ENCODE measurements at places on chromosomes 2 and 18.
A peak's percentile ranks its signal among the peaks of the same experiment; 100 is the strongest.

- DNase-seq = peak; percentile 36
These were observed 78.7 kb upstream of the RGPD5 start for GRCh38 chr2:109715313-109715805.

DNA sequence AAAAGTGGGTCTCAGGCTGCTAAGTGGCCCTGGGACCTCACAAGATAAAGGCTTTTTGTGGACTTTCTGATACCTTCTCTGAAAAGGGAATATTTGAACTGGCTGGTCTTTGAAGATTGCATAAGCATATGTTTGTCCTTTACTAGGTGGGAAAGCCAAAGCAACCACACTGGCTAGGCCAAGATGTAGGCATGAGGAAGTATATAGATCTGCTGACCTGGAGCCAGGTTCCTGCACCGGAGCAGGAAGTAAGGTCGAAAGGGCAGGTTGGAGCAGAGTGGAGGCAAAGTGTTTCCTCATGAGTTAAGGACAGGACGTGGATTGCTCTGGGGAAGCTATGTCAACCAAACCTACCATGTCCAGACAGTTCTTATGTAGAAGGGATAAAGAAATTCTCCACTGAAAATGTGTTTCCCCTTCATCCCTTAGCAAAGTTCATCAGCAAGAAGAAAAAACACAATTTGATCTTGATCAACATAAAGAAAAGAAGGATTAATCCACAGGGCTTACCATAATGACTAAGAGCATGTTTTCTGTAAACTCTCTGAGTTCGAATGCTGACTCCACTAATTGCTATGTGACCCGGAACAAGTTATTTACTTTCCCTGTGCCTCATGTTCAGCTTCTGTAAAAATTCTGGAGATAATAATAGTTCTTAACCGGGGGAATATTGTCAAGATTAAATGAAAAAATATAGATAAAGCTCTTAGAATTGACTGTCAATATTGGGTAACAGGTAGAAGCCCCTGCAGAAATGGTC is 156.1 kb upstream of the SRD5A2 start:
- no peak for DNase-seq

GRCh38 chr2:226514895-226515294 is 284.7 kb downstream of the IRS1 start:
- DNase-seq = no peak

DNA sequence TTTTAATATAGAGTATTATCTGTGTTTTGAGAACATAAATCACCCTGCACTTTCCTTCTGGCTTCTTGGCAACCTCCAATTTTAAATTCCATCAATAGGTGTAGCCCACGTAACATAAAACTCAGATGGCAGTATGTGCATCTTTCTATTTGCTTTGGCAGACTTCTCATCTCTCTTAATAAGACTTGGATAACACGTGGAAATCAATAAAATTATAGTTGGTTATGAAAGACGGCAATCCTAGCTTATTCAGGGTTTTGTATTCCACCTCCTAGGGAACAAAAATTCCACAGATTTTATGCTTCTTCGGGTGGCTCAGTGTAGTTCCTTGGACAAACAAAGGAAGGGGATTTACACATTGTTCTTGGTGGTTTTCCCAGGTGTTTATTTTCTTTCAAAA is 299.3 kb downstream of the RND3 start:
- no peak for DNase-seq

DNA sequence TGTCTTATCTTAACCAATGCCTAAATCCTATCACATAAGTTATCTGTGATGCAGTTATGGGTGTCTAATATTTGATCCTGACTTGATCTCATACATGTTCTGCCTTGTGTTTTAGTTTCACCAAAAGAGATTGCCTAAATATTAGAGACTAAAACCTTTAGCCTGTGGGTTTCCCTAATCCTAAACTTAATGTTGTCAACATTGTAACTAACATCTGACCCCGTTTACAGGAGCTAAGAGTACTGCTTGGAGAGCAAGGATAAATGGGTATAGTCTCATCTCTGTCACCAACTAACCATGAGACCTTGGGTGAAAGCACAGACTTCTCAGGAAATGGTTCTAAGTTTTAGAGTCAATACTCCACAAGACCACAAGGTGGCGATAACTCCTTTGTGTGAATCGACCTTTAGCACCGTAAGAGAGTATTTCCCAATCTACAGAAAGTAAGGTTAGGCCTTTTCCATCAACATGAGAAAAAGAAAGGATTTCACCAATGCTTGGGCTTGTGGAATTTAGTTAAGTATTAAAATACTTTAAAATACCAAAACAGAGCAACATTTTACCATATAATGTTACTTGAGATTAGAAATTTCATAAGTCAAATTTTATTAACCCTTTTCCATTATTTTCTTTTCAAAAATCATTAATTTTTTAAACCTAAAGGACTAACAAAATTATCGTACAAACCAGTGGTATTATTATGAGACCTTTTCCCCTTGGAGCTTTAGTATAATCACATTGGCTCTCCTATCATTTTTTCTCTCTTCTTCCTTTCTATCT is 60.5 kb downstream of the G6PC2 start:
- peak; percentile 26 for DNase-seq

GRCh38 chr18:45557287-45557686 is 58.0 kb upstream of the SLC14A2 start:
- no peak for DNase-seq

DNA sequence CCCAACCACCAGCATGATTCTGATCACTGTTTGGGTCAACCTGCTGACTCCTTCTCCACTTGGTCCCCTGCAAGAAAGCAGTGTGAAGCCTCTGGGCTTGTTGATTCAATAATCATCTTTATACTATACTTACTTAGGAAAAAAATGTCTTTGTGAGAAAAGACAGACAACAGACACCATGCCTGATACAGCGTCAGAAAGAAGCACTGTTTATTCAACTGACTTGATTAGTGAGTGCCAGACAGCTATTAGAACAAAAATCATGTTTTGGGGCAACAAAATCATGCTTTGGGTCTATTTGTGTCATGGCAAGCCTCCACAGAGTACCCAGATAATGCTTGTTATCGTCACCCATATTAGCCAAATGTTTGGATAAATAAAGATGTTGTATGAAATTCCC is 58.7 kb upstream of the ATL2 start:
- no peak for DNase-seq

GRCh38 chr2:69241093-69241492 is 145.9 kb downstream of the GFPT1 start:
- peak; percentile 61 for DNase-seq

DNA sequence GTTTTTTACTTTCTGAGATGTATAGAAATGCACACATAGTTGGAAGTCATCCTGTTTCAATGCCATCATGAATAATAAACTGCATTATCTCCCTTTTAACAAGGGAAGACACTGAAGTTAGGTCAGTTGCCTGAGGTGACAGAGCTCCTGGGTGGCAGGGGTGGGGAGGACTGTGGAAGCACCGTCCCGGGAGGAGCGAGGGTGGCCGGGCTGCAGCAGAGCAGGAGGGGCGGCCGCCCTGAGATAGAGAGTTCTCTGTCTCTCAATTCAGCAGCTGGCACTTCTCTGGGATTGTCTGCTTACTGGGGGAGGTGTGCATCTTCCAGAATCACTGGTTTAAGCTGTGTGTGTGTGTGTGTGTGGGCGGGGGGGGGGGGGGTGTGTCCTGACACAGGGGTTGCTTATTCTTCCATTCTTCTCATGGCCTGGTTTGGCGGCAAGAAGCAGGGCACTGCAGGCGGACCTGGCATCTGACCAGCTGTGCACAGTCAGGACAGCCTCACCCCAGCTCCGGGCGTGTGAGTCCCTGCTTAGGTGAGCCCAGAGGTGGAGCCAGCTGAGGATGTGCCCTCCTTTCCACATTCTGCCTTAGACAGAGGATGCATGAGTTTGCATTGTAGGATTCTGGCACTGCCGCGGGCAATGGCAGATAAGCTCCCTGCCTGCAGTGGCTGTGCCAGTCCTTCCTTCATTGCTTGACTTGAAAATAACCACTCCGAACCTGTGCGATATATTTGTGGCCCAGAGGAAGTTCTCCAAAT is 40.4 kb downstream of the VWA3B start:
- DNase-seq = no peak

DNA sequence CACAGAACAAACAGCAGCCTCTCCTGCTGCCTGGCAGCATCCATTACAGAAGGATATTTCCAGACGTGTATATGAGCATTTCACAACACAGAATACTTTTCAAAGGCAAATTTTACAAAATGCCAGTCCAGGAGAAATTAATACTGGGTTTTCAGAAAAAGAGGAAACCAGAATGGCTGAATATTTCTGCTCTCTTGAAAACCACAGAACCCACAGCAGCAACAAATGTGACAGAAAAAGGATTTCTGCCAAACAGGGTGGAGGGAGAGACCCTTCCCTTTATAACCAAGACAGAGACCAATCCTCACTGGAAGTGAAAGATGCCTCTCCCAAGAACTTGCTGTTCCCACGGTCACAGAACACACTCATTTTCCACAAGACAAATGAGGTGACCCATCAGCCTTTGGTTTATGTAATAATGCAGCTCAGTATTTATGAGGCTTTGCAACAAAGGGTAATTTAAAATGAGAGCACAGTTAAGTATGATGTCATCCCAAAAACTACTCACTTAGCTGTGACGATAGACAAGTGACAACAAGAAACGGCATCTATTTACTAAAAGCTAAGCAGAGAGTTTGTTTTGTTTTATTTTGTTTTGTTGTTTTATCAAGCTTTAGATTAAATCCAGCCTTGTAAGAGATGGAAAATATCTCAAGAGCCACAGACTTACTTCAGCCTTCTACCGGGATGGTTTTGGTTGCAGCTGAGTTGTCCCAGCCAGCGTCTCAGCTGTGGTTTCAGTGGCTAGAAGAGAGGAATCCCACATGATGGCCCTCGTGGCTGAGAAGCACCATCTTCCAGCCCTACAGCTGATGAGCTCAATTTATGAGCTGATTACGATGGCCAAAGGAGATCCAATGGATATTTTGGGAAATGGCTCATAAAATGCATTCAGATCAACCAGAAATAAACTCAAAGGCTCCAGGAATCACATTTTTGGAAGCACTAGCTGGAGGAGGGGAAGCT is 249.3 kb upstream of the AGAP1 start:
- no peak for DNase-seq

DNA sequence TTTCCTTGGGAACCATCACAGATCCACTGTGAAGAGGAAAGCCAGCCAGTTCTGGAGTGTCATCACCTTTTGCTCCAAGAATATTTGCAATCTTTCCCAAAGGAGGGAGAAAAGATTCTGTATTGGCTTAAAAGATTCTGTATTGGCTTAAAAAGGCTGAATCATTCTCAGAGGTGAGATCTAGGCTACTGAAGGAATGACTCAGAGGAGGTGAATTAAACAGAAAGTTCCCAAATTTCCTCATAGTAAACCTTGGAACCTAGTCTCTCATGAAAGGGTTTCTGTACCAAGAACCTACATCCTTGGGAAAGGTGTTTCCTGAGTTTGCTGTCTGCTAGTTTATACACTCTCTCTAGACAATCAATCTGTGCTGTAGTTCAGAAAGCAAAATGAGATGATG is 34.1 kb upstream of the GRB14 start:
- DNase-seq = no peak

DNA sequence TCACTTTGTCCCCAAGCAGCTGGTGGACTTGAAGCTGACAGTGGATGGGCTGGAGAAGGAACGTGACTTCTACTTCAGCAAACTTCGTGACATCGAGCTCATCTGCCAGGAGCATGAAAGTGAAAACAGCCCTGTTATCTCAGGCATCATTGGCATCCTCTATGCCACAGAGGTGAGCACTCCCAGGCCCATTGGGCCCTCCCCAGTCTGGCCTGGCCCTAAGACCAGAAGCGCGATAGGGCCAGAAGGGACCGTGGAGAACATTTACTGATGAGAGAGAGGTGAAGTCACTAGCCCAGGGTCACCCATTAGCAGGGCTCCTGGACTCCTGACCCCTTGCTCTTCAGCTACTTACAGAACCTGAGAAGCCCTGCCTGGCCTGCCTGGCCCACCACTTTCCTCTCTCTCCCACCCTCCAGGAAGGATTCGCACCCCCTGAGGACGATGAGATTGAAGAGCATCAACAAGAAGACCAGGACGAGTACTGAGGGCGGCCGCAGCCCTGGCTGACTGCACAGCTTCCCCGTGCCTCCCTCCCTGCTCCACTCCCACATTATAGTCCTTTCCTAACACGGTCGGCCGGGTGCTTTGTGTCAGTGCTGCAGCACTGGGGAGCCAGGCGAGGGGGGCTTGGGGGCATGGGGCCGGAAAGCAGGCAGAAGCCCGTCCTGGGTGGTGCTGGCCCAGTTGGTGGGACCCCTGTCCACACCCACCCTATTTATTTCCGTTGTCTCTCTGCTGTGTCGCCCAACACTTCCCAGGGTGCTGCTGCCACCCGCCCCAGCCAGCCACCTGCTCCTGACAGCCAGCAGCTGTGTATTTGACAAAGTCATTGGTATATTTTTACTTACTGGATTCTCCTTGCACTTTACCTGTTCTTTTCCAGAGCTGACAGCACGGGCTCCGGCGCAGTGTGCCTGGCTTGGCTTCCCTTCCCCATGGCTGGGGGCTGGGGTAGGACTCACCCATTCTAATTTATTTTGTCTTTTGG is 6.6 kb upstream of the TMEM214 start:
- DNase-seq = no peak

DNA sequence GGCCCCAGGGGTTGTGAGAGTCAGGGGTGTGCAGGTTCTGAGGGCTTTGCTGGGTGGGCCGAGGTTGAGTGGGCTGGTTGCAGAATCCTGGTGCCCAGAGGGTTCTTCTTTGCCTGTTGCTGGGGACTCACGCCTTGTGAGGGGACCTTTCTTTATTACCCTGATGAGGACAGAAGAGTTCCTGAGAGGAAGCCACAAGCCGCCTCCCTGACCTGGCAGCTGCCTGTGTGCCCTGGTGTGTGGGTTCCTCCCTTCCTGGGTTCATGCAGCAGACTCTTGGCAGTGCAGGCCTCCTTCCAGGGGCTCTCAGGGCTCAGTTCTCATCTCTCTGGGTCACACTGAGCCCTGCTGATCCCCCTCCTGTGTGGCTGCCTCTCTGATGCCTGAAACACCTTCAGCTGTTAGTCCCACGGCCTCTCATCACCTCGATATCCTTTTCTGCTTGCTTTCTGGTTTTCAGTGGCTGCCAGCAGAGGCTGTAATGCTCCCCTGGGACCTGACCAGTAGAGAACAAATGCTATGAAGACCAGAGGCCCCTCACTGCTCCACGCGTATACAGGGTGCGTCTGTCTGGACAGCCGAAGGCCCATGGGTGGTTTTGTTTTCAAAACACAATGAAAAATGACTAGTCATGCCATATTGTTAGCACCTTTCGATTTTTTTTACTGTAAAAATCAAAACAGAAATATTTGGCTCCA is 191.3 kb downstream of the AGAP1 start:
- no peak for DNase-seq

GRCh38 chr18:78525366-78526111 is 454.1 kb upstream of the SALL3 start:
- no peak for DNase-seq

Measured in DMS 273 treated with DMSO at 0.1 percent for 48 hours (cell line).